ENCODE measurements at places on chromosomes 3 and 15. TPM values are rescaled to one million over a fixed set of nuclear protein-coding genes. Genes with fewer than 3 reads are reported as not detected.

The BSN gene
- polyA plus RNA-seq = 0.92 TPM

The SLC51B gene
- polyA plus RNA-seq = 15.2 TPM

The SGO1 gene
- polyA plus RNA-seq = 16.0 TPM

The RFT1 gene
- polyA plus RNA-seq = 23.2 TPM

The GRAMD2A gene
- polyA plus RNA-seq = 6.2 TPM

- no peak for DNase-seq
Observed at GRCh38 chr3:143283432-143284128, 164.0 kb downstream of the CHST2 start.

GRCh38 chr3:118485693-118486092, 549.0 kb downstream of the IGSF11 start:
- DNase-seq = no peak

- no peak for DNase-seq
Observed at GRCh38 chr3:15154326-15154725, 51.7 kb upstream of the CAPN7 start.

DNA sequence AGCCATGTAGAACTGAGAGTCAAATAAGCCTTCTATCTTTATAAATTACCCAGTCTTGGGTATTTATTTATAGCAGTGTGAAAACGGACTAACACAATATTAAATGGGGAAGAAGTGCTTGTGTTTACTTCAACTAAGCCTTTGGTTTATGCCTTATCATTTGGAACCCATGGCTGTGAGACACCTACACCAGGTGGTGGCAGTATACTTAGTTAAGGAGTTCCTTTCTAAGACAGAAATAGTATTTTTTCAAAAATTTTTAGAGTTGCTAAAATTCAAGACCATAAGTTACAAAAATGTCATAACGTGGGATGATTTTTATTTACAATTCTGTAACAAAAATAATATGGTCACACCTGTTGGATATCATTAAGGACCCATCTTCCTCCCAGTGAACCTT, 354.5 kb upstream of the SOX14 start:
- no peak for DNase-seq

- DNase-seq = no peak
Observed at GRCh38 chr3:125192190-125193035, 20.1 kb downstream of the SLC12A8 start.

GRCh38 chr3:7144697-7145308, 283.9 kb downstream of the GRM7 start:
- DNase-seq = no peak

DNA sequence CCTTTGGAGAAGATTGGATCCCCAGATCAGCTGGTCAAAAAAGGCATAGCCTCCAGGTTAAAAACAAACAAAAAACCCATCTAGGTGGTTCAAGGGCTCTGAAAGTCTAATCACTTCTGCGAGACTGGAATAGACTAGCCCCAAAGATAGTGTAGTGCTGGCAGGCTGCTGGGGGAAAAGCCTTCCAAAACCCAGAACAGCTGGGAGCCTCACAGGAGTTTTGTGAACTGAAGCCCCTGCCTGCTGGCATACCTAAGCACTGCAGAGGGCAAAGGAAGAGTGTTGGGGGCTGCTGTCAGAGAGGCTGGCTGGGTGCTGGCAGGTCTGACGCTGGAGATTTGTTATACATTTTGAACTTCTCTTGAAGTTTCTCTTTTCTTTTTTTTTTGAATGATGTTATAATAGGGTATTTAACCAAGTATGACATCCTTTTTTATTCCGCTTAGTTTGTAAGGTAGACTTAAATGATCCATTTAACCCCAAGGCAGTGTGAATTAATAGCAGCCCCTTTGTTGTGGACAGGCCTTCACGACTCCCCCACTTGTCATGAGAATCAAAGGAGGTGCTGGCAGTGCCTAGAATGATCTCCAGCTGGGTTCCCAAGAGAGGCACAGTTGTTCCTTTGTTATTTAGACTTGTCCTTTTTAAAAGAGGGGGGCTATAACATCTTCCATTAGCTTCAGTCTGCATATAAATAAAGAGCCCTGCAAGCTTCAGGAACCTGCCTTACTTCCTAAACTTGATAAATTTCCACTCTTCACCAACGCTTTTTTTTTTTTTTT, 53.9 kb downstream of the CRTC3 start:
- DNase-seq = no peak

DNA sequence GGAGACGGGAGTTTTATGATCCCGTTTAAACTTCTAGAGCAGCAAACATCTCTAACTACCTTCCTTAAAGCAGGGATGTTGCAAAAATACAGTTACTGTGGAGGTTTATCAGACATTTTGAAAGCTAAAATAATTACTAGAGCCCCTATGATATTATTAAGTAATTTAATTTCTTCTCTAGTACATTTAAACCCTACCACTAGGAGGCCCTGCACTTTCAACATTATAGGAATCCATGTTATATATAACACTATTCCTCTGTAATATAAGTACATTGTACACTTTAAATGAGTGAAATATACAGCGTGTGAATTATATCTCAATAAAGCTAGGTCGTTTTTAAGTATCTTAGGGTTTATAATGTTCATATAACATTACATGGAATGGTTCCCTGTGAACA, 11.5 kb downstream of the SETMAR start:
- DNase-seq = no peak

DNA sequence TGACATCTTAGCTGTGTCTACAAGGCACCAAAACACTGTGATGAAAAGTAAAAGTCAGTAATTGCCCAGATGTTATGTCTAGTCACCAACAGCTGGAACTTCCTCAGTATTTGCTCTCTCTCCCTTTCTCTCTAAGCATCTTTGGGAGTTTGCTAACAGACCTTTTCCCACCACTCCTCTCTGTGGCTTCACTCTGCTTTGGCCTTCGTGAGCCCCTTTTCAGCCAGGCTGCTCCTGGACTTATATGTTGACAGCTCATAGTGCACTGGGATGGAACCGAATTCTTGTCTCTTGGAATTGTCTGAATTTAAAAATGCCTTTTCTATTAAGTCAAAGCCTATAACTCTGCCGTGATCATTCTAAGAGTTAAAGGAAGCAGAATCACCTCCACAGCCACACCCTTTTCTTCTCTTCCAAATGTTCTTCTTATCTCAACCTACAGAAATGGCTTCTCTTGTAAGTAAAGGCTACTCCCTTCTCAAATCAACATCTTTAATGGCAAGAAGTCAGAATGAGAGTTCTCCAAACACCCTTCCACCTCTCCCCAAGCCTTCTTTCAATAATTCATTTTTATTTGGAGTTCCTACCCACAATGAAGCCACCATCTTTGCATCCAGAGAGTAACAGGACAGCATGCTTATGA, 17.2 kb upstream of the FOXP1 start:
- DNase-seq = no peak

GRCh38 chr3:146471012-146471411, 1.7 kb upstream of the PLSCR2 start:
- no peak for DNase-seq

DNA sequence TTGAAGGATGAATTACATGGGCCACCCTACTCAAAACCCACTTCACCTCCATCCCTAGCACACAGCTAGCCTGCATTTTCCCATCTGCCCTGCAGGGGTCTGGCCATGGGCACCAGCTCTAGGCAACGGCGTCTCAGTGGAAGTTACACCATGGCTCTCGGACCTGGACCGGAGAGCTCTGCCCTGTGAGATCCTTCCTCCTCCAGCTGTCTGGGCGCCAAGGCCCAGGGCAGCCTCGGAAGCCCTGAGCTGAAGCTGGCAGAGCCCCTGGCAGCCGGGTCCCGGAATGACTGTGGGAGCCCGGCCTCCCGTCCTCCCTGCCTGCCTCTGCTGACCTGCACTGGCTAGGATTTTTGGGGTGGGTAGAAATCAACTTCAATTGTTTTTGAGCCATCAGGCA, 98.9 kb downstream of the CHSY1 start:
- no peak for DNase-seq

DNA sequence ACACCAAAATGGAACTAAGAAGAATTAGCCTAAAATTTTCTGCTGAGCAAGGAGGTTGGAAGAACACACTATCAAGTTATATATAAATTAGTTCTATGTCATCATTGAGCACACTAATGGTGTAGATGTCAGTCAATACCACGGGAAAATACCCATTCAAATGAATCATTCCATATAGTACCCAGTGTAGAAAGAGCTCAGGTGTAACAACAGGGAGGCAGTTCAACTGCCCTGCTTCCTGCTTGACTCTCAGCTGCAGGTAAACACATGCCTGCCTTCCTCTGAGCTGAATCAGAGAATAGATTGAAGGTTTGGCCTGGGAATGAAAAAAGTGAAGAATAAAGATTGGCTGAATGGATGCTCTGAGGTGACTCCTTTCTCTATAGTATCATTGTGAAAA, 1088.0 kb downstream of the AGBL1 start:
- no peak for DNase-seq

GRCh38 chr3:197302696-197303341, 4.4 kb upstream of the DLG1 start:
- no peak for DNase-seq

DNA sequence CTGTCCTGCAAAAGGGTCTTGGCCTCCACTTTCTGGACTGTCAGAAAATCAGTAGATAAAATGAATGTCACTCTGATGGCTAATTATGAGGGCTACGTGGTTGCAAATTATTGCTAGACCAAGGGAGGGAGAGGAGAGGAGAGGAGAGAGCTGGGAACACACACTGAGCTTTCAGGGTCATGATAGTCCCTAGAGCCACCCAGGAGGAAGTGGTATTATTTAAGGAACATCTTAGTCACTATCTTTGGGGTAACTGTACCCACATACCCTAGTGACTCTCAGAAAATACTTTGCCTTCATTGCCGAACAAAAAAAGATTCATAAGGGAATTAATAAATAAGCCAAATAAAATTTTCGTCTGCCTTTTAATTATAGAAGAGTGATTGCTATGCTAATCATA, 642.3 kb upstream of the CFAP20DC start:
- DNase-seq = no peak

DNA sequence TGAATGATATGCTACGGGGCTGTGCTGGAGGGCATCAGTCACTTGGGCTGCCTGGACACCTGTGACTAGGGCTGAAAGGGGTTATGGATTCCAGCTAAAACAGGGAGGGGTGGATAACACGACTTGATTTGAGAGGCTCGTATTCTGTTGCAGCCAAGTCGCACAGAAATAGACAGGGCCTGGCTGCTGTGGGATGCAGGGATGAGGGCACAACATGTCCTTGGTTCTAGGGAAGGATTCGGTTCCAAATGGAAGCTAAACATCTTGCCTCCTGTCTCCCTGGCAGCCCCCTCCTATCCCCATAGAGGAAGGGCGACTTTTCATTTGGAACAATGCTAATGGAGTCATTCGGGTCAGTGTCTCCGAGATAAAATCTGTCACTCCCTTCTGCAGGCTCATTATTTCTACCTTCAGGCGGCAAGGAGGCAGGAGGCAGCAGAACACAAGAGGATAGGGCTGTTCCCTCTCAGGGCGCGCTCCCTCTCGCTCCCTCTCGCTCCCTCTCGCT, 433.8 kb upstream of the RBMS3 start:
- DNase-seq = no peak

DNA sequence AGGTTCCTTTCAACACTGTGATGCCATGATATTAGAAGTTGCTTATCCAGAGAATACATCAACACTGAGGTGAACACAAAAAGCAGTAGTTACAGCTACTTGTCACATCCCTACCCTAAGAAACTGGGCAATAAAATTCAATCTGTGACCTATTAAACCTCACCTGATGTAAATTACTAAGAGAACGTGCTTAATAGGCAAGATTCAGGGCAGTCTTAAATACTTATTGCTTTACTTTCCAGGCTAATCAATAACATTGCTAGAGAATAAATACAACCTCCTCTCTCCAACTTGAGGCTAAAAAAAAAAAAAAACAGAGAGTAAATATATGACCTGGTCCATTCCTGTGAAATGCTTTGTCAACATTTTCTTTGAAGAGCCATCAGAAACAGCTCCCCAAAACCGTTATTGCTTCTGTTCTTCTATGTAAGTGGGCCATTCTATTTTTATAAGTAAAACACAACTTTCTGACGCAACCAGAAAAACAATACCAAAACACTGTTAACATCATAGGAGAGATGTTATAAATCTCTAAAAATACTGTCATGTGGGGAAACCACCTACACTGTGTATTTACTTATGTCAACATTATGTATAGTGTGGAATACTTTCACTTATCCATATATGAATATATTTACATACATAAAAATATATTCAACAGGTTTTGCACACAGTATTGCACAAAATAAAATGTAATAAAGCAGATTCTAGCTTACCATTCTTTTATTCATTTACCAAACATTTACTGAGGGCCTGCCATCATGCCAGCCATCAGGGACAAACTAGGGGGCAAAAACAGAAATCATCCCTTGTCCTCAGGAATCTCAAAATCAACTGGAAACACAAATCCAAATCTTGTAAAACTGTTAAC, 2.7 kb downstream of the NKIRAS1 start:
- DNase-seq = no peak

DNA sequence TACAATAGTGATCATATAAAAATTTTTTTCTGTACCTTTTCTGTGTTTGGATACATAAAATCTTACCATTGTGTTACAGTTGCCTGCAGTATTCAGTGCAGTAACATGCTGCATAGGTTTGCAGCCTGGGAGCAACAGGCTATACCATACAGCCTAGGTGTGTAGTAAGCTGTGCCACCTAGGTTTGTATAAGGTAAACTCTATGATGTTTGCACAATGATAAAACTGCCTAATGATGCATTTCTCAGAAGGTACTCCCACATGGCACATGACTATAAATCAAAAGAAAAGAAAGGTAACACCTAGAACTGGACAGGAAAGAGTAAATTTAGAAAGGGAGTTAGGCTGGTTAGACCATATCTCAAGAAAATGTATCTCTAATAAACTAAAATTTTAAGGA, 293.5 kb downstream of the ULK4 start:
- DNase-seq = no peak

GRCh38 chr3:84727616-84728015, 231.2 kb upstream of the CADM2 start:
- no peak for DNase-seq

All from left lung (tissue), 14 donors.